ENCODE measurements at places on chromosomes 12 and 14. TPM values are rescaled to one million over a fixed set of nuclear protein-coding genes. Genes with fewer than 3 reads are reported as not detected.

Gene PRB2
- polyA plus RNA-seq: not detected

Gene RGS6
- polyA plus RNA-seq: not detected

DNA sequence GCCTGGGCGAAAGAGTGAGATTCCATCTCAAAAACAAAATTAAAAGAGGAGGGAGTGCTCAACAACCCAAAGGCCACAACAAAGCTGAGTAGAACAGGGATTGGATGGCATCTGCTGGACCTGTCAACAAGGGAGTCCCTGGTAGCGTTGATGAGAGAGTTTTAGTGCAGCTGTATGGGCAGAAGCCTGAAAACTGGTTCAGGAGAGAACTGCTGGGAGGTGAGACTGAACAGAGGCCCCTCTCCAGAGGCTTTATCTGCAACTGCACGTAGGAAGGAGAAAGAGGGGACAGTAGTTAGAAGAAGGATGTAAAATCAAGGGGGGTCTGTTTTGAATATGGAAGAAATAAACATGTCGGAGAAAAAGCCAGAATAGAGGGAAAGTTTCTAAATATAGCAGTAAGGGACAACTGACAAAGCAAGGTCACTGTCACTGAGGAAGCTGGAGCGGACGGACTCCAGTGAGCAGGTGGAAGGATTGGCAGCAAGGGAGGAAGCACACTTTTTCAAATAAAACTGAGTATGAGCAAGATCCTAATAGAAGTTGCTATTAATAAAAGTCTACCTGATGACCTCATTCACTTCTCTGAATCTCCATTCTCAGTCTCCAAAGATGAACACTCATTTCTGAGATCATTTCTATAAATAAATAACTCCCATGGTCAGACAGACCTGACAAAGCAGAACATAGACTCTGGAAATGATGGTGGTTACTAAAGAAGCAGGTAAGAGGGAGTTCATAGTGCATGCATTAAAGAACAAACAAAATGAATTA lies 11.8 kb upstream of the ATF1 start:
- DNase-seq: no peak

- no peak for DNase-seq
Observed at GRCh38 chr12:109331301-109331952, 16.3 kb upstream of the MYO1H start.

DNA sequence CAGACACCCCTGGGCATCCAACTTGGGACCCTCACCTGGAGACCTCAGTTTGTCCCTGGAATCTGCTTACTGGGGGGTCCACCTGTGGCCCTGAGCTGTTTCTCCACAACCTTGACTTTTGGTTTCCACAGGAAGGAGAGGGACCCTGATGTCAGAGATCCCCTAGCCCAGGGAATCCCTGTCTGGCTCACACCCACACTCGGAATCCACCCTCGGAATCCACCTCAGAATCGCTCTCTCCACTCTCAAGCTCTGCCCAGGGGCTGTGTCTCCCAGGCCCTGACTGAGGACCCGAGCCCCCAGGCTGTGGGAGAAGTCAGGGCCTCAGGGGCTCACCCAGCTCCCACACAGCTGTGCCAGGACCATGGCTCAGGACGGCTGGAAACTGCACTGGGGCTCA lies 17.4 kb downstream of the LTBP2 start:
- DNase-seq: peak; percentile 19

DNA sequence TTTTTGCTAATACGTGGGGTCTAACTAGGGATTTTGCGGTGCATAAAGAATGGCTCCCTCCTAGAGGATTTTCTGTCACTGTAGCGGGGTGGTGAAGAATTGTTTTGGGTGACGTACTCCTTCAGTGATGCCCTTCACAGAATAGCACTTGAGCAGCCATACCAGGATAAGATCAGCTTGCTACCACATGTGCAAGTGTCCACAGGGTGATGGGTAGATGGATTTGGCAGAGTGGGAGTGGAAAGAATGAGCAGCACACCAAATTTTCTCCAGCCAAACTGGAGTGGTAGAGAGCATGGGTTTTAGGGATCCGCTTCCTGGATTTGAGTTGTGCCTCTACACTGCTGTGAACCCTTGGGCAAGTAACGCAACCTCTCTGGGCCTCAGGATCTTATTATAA lies 2.3 kb downstream of the TCP11L2 start:
- DNase-seq: no peak

Measured in endothelial cell of umbilical vein (primary cell).